ENCODE measurements at places on chromosomes 7 and 10.

GRCh38 chr10:111996103-111996502 is 187.5 kb downstream of the GPAM start:
- DNase-seq: no peak

DNA sequence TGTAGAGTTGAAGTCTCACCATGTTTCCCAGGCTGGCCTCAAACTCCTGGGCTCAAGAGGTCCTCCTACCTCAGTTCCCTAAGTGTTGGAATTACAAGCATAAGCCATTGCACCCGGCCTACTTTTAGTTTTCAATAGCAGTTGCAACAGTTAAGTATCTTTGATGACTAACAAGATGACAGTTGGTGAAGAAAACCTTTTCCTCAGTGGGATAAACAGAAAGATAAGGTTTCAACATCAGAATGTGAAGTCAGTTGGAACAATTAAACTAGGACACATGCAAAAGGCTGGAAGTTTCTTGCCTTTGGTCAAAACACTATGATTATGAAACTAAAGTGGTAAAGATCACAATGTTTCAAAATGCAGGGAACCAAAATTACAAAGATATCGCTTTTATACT is 169.2 kb downstream of the ZNF438 start:
- no peak for DNase-seq

GRCh38 chr10:98391578-98391991 is 23.4 kb downstream of the PYROXD2 start:
- DNase-seq: no peak

- no peak for DNase-seq
These were observed 104.5 kb upstream of the PRSS58 start for GRCh38 chr7:142362349-142362748.

GRCh38 chr10:30018496-30018895 is 40.9 kb downstream of the JCAD start:
- no peak for DNase-seq

DNA sequence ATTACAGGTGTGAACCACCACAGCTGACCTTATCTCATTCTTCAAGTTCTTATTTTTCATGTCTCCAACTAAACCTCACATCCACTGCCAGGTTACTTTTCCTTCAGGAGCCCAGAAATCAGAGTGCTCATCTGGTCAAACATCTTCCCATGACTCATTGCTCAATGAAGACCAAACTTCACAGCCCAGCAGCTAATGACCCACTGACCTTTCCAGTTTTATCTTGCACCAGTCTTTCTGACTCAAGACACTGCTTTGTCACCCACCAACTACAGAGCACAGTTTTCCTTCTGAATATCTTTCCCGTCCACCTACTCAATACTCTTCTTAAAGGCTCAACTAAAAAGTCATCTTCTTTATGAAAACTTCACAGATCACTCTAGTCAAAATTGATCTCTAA is 245.1 kb downstream of the CHCHD3 start:
- no peak for DNase-seq

DNA sequence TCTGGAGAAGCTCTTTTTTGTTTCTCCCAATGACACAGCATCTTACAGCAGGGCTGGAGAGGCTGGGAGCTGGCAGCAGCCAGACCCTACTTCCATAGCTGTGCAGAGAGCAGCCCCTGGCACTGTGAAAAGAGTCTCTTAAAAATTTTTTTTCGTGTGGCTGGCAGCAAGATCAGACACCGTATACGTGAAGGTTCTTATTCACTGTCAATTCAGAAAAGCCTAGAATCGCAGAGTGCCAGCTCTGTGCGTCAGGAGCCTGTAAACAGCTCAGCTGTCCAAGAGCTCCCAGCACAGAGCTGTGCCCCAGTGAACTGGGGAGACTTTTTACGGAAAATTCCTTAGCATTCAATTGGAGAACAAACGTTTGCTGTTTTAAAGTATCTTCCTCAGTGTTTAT is 6.5 kb downstream of the BAG3 start:
- DNase-seq: no peak

- DNase-seq: no peak
These were observed 81.4 kb downstream of the ABLIM1 start for GRCh38 chr10:114576716-114577115.

- DNase-seq: no peak
These were observed 40.4 kb downstream of the CREB5 start for GRCh38 chr7:28452681-28453080.

- DNase-seq: no peak
These were observed 50.6 kb downstream of the PRPF18 start for GRCh38 chr10:13637303-13637856.

DNA sequence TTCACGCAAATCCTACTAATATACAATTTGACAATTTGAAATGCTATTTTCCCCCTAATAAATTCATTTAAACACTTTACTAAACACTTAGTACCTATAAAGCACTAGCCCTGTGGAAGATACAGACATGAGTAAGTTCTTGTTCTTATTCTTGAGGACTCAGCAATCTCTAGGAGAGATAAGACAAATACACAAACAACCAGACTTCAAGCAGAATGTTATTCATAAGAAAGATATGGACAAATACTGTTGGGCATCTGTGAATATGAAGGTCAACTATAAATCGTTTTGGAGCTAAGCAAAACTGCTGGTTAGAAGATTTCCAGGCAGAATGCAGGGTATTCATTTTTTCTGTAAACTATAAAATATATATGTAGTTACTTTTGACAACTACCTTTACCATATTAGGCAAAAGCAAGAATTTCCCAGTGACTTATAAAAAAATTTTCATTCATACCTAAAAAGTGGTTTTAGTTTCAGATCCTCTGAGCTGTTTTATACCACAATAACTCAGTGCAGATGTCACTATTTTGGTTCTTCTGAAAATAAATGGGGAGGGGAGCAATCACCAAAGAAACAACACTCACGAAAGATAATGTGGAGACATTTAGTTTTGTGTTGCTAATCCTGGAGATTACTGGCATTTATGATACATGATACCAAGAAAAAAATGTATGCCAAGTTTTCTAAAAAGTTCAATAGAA is 3.8 kb downstream of the VPS41 start:
- DNase-seq: no peak

- no peak for DNase-seq
These were observed 38.5 kb downstream of the CABCOCO1 start for GRCh38 chr10:61701055-61701705.

DNA sequence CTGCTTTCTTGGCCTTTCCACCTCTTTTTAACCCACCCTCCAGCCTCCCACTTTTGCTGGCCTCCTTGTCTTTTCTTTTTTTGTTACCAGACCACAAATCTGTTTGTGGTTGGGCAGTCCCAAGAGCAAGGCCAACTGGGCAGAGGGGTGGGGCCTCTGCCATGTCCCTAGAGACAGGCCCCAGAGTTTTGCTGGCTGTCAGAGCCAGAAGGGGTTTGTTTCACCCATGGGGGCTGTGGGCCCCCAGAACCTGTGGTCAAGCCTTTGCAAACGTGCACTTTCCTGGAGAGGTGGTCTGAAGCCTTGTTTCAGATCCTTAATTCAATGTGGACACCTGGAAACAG is 10.3 kb downstream of the ZMIZ1 start:
- no peak for DNase-seq

DNA sequence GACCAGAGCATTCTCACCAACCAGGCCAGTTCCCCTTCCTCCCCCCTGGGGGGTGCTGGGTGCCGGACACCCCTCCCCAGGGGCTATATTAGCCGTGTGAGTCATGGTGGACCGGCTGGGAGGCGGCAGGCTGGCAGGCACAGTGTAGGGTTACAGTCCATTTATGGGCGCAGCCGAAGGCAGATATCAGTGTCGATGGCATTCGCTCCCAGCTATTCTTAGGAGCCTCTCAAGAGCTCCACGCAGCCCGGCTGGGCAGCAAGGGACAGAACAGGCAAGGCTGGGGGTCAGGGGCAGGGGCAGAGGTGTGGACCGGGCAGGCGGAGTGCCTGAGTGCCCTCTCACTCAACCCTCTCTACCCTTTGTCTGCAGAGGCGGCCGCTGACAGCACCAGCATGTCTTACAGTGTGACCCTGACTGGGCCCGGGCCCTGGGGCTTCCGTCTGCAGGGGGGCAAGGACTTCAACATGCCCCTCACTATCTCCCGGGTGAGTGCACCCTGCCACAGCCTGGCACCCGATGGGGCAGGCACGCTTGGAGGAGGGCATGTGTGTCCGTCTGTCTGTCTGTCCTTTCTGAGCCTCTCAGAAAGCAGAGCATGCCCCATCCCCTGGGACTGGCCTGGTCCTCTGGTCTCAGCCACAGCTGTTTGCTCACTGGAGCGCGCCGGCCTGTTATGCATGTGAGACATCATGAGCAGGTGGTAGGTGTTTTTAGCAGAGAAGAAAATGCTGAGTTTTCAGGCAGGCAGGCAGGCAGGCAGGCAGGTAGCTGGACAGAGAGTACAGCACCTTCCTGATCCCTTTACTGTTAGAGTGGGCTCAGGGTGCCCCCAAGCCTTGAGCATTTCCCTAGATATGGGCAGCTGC is at the start of gene LDB3:
LDB3 (plus strand) TSS at position 215 of the 869 bp plus-strand sequence; CDS start at position 396, 181 bp downstream.
- peak; percentile 46 for DNase-seq

- no peak for DNase-seq
These were observed 128.3 kb upstream of the COBL start for GRCh38 chr7:51444936-51445335.

DNA sequence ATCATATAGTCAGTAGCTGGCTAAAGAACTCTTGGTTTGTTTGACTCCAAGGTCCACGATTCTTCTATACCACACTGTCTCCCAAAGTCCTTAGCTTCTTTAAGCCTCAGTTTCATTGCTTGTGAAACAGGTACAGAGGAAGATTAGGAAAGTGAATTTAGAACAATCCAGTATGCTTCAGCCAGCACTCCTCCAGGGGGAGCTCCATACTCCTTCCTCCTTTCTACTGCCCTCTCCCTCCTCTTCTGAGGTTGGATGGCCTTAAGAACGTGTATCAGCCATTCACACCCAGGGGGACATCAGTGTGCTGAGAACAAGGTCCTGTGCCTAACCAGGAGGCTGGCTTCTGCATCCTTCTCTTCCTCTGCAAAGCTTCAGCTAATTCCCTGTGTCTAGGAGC is 54.8 kb upstream of the CALD1 start:
- peak; percentile 73 for DNase-seq

DNA sequence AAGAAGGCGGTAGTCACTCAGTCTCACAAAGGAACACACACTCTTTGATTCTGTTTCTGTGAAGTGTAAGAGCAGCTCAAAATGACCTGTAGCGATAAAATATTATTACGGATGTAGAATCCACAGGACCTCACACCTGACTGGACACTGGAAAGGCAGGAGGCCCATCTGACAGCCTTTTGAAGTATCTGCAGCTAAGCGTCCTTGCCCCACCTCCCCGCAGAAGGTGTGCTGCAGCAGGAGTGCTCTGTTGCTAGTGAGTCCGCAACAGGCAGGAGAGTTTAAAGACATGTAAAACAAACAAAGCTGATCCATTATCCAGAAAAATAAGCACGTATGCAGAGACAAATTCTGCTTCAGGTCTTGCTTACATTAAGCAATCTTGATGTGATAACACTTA is 355.5 kb downstream of the GPR158 start:
- no peak for DNase-seq

DNA sequence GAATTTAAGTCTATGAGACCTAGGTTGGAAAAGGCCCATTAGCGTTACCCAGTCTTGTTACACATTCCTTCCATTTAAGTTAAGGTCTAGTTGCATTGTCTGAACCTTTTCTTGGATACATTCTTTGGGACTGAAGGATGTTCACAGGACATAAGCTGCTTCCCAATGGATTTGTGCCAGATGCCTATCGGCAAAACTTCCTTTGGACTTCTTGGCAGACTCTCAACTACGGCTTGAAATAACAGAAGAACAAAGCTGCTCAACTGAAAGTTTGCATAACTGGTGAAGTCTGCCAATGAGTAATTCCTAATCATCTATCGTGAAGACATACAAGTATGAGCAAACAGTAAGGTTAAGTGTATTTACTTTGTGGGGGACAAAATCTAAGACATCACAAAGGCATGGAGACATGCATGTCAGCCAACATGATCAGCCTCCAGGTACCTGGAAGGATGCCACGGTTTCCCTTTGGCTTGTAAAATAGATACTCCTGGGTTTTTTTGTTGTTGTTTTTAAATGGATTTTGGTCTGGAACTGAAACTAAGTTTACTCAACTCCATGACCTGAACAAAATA is 35.4 kb downstream of the MALSU1 start:
- DNase-seq: no peak

GRCh38 chr7:141512597-141512996 is 38.6 kb upstream of the AGK start:
- no peak for DNase-seq

- no peak for DNase-seq
These were observed 45.9 kb downstream of the SGMS1 start for GRCh38 chr10:50577681-50578350.

- DNase-seq: no peak
These were observed 73.5 kb downstream of the TFPI2 start for GRCh38 chr7:93817004-93817403.

- no peak for DNase-seq
These were observed 14.6 kb upstream of the PSAP start for GRCh38 chr10:71865561-71866041.

GRCh38 chr10:129969911-129970464 is 5.9 kb upstream of the EBF3 start:
- no peak for DNase-seq

DNA sequence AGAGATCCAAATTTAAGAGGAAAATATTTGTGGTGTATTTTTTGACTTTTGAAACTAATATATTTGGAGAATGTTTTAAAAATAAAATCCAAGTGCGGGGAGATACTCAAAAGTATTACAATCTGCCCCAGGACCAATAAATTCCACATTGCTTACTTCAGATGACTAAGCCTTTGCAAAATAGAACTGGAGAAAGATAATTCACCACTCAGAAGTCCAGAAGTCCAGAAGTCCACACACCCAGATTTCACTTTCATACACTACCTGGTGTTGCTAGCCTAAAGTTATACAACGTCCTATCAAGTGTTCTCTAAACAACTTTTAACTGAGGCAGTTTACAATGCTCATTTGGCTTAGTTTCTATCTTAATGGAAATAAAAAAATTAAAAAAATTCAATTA is 487.0 kb upstream of the SEMA3D start:
- no peak for DNase-seq

- DNase-seq: no peak
These were observed 30.7 kb downstream of the COA1 start for GRCh38 chr7:43698460-43699255.

GRCh38 chr7:132333301-132333700 is 243.0 kb downstream of the PLXNA4 start:
- DNase-seq: no peak

DNA sequence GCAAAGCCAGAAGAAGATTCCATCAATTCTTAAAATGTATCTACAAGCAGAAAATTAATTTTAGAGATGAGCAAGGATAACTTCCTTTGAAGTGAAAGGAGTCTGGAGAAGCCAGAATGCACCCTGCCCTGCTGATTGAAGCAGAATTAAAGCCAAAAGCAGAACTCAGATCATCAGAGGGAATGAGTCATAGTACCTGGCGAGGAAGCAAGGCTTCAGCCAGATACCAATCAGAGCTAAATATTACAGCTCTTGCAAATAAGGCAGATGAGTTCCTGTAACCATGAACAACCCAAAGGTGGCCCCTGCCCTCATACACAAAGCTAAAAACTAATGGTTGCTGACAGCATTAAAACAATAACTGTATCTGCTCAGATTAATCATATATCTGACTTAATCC is 10.4 kb downstream of the HTR7 start:
- no peak for DNase-seq

- DNase-seq: no peak
These were observed 85.7 kb downstream of the GLI3 start for GRCh38 chr7:42151309-42151708.
